Aortic smooth muscle cell (primary cell): ENCODE measurements at places on chromosomes 3 and 15. TPM values are rescaled to one million over a fixed set of nuclear protein-coding genes. Genes with fewer than 3 reads are reported as not detected.

Gene ZBTB47
- total RNA-seq, result 42.4 and 48.6 TPM in 2 replicates

Gene LYZL4
- total RNA-seq, result not detected in 2 replicates

Gene PLA2G4E
- not detected in 2 replicates for total RNA-seq

Gene GREM1
- under 0.01 TPM in 2 replicates for total RNA-seq
